Activated naive CD4-positive, alpha-beta T cell treated with anti-CD3 and anti-CD28 coated beads, Interleukin-2, amount 10 ng/mL, durations not matched to agents 7 days and 5 days (primary cell): ENCODE measurements at places on chromosomes 7 and 10.

- DNase-seq: peak; percentile 19
Observed at GRCh38 chr7:2926896-2927405, 82.8 kb upstream of the GNA12 start.

DNA sequence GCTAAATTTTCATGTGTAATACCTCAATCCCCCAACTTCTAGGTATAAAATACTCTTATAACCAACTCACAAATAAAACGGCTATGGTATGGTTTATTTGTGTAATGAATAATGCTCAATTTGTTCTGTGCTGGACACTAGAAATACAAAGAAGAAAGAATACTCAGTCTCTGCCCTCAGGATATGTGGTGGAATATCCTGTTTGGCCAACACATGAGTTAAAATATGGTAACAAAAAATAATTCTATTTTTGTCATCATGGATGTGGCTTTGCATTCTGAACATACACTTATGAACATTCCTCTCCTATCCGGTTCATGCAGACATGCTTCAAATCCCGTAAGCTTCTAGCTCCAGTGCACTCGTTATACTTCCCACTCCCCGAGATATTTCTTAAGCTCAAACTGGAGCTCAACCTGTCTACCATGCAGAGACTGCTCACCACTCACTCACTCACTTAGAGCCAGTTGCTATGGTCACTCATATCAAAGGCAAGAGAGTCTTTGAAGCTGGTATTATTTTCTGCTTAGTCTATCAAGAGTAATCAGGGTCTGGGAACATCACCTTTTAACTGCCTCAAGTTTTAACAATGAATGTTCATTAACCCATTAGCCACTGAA, 53.8 kb upstream of the SLC16A12 start:
- DNase-seq: no peak

DNA sequence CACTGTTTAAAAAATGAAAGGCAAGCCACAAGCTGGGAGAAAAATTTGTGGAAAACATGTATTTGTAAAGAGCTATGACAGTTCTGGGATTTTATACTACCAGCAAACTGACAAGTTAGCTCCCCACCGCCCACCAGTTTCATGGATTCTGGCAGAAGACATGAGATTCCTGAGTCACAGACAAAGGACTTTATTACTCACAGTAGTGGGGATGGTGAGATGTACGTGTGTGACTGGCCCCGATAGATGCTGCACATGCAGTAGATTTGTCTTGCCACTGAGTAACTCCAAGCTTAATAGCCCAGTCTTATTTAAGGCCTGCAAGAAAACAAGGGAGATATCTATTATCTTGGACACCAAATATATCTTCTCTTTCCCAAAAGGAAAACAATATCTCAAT, 281.7 kb downstream of the AHR start:
- no peak for DNase-seq

- no peak for DNase-seq
Observed at GRCh38 chr7:155405399-155406318, 52.3 kb upstream of the EN2 start.

DNA sequence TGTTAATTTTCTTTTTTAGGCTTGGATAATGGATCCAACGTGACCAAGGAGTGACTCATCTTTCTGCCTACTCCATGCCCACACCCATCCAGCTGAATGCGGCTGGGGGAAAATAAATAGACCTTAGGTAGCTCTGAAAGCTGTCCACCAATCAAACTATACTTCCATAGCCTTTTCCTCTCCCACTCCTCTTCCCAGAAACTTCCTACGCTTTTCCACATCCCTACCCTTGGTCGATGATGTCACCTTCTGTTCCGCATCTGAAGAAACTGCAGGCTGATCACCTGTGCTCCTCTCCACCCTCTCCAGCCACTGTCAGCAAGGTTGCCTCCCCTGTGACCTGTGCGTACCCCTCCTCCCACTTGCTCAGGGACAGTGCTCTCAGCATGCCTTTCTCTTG, 359.8 kb upstream of the KLF6 start:
- no peak for DNase-seq

GRCh38 chr10:124240839-124241291, 147.5 kb upstream of the CHST15 start:
- DNase-seq: no peak

DNA sequence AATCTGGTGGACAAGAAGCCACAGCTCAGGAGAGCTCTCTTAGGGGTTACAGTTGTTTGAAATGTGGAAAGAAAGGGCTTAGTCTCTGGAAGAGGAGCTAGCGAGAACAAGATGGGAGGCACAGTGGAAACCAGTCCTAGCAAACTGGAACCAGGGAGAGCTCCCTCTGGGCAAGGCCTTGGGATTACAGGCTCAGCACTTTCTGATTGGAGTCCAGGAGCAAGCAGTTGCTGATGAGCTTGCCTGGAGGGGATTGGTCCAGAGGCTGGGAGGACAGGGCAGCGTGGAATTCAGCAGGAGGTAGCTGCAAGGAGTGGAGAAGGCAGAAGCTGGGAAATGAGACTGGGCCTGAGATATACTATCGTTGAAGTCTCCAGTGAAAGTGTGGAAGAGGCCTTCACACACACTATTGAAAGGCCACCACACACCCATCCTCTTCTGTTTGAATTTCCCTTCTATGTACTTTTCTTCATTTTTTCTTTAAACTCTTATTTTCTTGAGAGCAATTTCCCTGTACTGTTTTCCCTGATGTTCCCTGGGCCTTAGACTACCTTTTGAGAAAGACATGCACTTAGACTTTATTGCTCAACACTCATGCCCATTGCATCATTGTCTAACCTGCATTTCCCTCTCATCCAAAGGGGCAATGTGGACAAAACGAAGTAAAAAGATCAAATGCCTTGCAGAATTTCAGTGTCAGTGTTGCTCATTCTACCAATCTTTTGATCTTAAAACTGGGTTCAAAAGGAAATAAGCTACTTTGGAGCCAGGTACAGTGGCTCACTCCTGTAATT, 57.8 kb upstream of the LANCL2 start:
- DNase-seq: no peak

- peak; percentile 19 for DNase-seq
Observed at GRCh38 chr7:45157653-45158401, at the start of gene RAMP3. Gene RAMP3, plus strand, starts transcription at chr7:45157791. Its CDS starts 38 bp downstream, at chr7:45157829.

DNA sequence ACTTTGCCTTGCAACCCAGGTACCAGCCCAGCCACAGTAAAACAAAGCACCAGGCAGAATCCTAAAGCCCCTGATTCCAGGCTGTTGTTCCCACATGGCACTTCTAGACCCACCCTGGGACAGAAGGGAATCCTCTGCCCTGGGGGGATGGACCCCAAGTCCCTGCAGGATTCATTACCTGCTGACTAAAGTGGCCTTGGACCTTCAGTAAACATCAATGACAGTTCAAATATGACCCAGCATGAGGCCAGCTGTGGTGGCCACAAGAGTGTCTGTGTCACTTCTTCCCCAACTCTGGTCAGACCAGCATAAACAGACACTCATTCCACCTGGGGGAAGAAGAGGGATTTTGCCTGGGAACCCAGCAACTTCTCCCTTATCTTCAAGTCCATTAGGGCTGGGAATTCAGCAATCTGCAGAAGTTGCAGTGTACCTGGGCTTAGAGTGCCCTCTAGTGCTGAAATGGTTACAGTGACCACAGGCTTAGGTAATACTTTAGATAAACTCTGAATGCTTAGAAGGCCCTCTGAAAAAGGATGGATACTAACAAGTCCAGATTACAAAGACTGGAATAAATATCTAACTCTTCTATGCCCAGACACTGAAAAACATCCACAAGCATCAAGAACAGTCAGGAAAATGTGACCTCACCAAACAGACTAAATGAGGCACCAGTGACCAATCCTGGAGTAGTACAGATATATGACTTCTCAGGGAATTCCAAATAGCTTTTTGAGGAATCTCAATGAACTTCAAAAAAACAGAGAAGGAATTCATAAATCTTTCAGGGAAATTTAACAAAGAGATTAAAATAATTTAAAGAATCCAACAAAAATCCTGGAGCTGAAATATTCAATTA, 108.5 kb upstream of the TMEM168 start:
- DNase-seq: peak; percentile 57

- no peak for DNase-seq
Observed at GRCh38 chr7:133015888-133016287, 66.0 kb downstream of the CHCHD3 start.

- DNase-seq: no peak
Observed at GRCh38 chr7:140541513-140542227, 62.4 kb upstream of the MKRN1 start.

GRCh38 chr10:101354328-101355071, 535 bp downstream of the BTRC start:
- peak; percentile 72 for DNase-seq

DNA sequence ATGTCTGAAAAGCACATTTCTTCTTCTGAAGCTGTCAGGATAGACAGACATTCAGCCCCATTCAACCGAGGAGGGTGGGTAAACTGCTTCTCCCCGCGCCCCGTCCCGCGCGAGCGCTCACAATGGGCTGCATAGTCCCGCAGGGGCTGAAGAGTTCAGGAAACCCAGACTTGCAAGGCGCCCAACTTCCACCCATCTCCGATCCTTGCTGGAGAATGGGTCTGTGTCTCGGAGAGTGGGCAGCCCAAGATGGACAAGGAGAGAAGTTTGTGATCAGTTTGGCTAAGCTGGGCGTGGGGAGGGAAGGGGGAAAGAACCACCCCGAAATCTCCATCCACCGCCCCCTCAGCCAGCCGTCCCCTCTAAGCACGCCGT, 686 bp downstream of the AASS start:
- peak; percentile 20 for DNase-seq

- DNase-seq: no peak
Observed at GRCh38 chr7:44639671-44640321, 33.4 kb downstream of the OGDH start.

DNA sequence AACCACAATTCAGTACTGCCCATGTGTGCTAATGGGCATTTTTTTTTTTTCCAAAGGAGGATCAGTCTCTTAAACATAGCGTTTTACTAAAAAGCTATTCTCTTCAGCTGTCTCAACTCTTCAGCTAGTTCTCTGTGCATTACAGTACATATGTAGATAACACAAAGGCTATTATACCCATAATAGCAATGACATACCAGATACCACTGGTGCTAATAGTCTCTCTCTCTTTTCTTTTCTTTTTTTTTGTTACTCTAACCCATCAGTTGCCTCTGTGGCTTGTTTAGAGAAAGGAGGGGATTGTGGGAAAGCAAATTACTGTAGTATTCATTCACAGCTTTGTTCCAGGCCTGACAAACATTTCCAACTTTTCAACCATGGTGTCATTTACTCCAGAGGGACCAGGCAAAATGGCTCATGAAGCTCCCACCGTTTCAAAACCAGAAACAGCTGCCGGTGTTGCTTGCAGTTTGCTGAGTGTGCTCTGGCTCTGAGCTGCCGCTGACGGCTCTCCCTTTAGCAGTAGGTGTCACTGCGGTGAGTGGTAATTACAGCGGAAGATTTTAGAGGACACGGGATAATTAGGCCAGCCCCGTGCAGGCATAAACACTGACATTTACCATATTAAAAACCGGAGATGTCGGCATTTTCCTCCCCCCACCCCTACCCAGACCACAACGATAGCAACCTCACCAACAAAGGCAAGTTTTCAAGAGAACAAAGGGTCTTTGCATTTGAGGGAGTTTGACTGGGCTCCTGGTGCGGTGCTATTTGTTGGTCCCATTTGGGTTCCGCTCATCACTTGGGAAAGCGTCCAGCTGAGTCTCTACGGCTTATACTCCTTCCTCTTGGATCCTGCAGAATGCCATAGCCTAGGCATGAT, 1005.5 kb downstream of the KCNMA1 start:
- no peak for DNase-seq

DNA sequence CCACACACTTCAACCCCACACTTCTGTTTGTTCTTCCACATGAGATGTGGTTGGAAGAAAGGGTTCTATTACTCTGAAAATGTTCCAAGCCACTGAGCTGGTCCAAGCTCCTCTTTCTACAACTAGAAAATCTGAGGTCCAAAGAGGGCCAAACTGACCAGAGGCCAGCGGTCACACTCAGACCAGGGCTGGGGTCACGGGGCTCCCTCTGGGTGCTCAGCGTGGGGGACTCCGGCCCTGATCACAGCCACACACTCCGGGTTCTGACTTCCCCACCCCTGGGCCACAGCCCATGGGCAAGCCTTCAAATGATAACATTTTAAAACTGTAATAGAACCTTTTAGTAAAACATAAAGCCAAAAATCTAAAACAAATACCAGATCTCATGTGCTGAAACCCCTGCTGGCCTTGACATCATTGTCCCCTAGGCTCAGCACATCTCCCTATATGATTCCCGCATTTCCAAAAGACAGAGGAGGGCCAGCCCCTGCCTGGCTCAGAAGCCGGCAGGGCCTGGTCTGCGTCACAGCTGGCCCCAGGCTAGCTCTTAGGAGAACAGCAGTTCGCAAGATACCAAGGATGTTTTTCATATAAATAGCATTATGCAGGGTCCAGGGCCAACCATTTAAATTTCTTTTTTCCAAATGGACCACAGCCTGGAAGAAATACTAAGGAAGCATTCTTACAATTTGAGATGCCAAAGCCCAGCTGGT, 3.3 kb downstream of the CRYGN start:
- no peak for DNase-seq

DNA sequence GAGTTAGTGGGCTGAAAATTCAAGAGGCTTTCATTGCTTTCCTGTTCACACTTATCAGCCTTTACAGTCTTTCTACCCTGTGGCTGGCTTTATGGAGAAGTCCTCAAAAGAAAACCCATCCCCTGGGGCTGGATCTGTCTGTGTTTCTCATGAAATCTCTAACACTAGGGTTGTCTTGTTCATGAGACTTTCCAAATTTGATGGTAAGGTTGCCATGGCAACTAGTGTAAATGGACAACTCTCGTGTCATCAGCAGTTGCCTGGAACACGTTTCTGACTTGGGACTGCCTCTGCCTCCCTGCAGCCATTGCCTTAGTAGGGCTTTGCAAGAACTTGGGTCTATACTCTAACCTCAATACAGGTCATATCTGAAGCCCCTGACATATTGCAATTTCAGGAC, 35.8 kb upstream of the PLPP4 start:
- DNase-seq: no peak

DNA sequence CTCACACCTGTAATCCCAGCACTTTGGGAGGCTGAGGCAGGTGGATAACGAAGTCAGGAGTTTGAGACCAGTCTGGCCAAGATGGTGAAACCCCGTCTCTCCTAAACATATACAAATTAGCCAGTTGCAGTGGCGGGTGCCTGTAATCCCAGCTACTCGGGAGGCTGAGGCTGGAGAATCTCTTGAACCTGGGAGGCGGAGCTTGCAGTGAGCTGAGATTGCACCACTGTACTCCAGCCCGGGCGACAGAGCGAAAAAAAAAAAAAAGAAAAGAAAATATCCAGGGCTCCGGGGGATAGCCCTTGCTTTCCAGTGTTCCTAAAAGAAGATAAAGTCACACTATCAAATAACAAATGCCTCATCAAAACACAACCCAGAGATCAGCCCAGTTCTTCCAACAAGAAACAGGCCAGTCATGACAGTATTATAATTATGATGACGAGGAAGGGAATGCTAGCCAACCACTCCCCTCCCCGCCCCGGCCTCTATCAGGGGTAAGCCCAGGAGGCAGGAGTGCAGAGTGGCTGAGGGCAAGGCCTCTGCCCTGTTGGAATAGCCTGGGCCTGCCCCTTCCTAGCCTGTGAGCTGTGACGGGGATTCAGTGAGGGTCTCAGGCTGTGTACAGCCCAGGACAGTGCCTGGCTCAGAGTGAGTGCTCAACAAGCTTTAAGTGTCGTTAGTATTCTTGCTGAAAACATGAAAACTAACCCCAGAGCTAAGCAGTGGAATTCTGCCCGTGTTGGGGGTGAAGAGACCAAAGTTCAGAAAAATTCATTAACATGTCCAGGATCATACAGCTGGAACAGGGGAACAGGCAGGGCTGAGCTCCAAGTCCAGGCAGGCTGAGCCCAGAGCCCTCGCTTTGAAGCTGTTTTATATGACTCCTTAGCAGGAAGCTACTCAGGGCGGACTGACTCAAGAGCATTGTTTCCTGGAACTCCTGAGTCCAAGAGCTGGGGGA, 54.3 kb downstream of the FAM241B start:
- no peak for DNase-seq
